ENCODE measurements at places on chromosomes 13 and 19. TPM values are rescaled to one million over a fixed set of nuclear protein-coding genes. Genes with fewer than 3 reads are reported as not detected.

Gene FGF14
- 0.14 TPM for total RNA-seq

Gene ZNF77
- 7.7 TPM for total RNA-seq

Gene LRG1
- 0.52 TPM for total RNA-seq

Gene SLC17A7
- under 0.01 TPM for total RNA-seq

Gene ZNF587
- total RNA-seq = 16.6 TPM

Gene BST2
- 107 TPM for total RNA-seq

Gene RAB11B
- 5.6 TPM for total RNA-seq

Gene C19orf73
- 2.7 TPM for total RNA-seq

Gene KIR3DL2
- not detected for total RNA-seq

Gene RNF113B
- total RNA-seq = not detected

Gene SULT2B1
- 0.09 TPM for total RNA-seq

Gene POU2F2
- 1.5 TPM for total RNA-seq

Gene CEACAM4
- 0.52 TPM for total RNA-seq

Gene NUP62
- total RNA-seq = 46.7 TPM

Gene CASP14
- 0.24 TPM for total RNA-seq

Gene GJB6
- 24.1 TPM for total RNA-seq

Gene KANK2
- total RNA-seq = 12.3 TPM

Gene NCLN
- 14.5 TPM for total RNA-seq

Gene MPV17L2
- total RNA-seq = 6.8 TPM

Gene ELSPBP1
- 0.24 TPM for total RNA-seq

Gene ERCC2
- 5.0 TPM for total RNA-seq

Gene EMC10
- 49.9 TPM for total RNA-seq

Gene ATP1A3
- total RNA-seq = 1.2 TPM

Data from thymus (tissue), 14 donors.